ENCODE measurements at places on chromosomes 7 and 10. TPM values are rescaled to one million over a fixed set of nuclear protein-coding genes. Genes with fewer than 3 reads are reported as not detected.

The RPEL1 gene
- 0.18 TPM for polyA plus RNA-seq

The SFRP4 gene
- 2.2 TPM for polyA plus RNA-seq

The GIMAP5 gene
- polyA plus RNA-seq, result 5.6 TPM

The DYDC2 gene
- polyA plus RNA-seq, result 3.5 TPM

The PTPRN2 gene
- 5.7 TPM for polyA plus RNA-seq

The METTL27 gene
- 5.1 TPM for polyA plus RNA-seq

The CYP26A1 gene
- not detected for polyA plus RNA-seq

The TRIM50 gene
- 0.32 TPM for polyA plus RNA-seq

The VIPR2 gene
- 2.6 TPM for polyA plus RNA-seq

The LRRD1 gene
- 0.75 TPM for polyA plus RNA-seq

GRCh38 chr10:60236869-60237524 is 152.7 kb downstream of the ANK3 start:
- no peak for DNase-seq

- no peak for DNase-seq
Measured at GRCh38 chr10:72719941-72720592, 28.1 kb downstream of the MCU start.

DNA sequence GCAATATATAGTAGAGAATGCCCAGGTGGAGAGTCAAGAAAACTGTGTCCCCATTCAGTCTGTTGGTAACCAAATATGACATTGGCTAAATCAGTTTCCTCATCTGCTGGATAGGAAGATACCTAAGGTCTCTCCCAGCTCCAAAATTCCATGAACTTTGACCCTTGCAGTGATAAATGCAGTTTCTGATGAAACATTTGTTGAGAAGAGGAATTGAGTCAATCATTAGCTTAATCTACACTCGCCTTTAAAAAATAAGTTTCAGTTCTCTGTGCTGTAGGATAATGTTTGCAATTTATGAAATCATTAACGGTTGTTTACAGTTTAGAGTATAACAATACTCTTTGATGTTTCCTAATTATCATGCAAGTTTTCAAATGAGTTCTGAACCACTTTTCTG is 38.0 kb upstream of the SLC25A13 start:
- no peak for DNase-seq

DNA sequence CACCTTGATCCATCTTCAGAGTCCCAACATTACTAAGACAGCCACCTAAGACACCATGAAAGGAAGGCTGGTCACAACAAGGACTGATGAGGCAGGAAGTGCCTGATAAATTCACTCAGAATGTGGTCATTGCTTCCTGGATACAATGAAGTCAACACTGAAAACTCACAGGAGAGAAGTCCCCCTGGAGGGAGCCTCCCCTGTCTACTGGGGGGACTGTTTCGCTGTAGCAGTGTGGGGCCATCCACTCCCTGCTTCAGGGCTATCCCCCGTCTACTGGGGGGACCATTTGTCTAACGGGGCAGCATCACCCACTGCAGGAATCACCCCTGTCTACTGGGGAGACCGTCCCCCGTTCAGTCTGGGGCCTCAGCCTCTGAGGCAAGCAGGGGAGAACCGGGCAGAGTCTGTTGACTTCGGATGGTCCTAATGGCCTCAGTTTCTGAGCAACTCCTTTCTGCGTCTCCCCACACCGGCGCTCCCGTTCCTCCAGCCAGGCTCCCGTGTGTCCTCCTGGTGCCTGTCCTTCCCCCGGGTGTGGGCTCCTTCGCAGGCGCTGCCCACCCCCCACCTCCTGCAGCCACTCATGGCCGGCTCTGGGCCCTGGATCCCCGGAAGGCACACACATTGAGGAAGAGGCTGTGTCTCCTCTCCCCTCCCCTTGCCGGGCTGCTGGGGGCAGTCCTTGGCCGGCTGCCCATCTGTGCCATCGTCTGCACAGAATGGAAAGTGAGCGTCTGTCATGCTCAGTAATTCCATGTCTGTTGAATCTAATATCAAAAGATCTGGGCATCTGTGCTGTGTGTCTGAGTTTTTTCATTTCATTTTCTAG is 59.9 kb upstream of the DNAJB6 start:
- DNase-seq, result no peak

- no peak for DNase-seq
Measured at GRCh38 chr7:29309041-29309854, 114.7 kb downstream of the CHN2 start.

DNA sequence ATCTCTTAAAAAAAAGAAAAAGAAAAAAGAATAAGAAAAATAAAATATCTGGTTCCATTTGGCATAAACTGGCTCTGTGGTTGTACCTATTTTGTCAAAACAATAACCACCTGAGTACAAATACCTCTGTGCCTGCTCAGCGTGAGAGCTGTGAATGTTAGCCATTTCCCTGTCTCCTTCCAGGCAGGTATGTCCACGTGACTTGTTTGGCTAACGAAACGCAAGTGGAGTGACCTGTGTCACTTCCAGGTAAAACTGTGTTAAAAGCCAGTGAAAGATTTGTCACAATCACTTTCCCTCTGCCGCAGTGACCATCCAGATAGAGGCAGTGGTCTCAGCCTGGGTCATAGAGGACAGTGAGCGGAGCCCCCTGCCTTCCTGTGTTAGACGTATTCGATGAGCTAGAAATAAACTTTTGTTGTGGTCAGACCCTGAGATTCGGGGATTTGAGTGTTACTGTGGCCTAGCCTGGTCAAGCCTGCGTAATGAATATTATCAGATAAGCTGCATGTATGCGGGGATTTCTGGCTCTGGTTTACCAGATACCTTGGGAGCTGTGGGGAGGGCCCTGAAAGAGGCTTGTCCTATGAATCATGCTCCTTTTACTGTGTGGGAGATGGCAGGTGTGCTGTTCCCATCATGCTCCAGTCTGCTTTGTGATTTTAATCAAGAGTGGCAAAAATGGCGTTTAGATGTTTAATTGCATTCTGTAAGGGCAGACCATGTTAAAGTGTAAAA is 3.8 kb downstream of the PTER start:
- no peak for DNase-seq

DNA sequence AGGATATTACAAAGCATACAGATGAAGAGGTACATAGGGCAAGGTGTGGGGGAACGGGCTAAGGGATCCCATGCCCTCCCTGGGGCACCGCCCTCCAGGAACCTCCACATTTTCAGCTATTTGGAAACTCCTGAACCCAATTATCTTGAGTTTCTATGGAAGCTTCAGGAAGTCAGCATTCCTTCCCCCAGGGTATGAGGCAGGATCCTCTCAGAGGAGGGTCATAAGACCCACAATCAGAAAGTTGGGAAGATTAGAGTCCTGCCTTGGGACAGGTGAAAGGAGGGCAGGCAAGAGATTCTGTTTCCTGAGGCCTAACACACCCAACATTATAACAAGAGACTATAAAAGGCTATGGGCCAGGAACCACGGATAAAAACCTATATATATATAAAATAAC is 98.0 kb downstream of the RALA start:
- DNase-seq, result no peak

DNA sequence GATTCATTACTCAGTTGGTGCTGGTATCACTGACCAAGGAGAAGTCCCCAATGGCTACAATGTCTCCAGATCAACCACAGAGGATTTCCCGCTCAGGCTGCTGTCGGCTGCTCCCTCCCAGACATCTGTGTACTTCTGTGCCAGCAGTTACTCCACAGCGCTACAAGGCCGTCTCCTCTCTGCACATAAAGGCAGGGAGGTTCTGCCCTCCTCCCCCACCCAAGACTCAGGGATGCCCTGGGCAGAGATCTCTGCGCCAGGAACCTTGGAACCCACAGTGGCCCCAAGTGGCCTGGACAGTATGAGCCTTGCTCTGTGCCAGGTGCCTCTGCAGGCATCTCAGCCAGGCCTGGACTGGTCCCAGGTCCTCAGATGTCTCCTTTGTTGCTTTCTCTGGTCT is 193.4 kb upstream of the PRSS58 start:
- no peak for DNase-seq

DNA sequence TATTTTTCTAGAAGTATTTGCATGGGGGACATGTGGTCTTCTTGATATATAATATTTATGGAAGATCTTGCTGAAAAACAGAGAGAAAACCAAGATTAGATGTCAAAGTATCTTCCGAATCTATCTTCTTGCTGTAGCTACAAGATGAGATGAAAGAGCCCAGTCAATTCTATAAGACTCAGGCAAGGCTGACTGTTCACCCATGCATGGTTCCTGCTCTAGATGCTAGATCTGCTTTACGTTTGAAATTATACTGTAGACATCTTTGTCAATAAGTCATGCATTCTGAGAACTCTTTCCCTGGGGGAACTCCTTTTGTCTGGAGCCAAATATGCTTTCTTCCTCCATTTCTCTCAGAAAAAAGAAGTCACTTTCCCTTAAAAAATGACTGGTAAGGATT is 1292.0 kb downstream of the XPNPEP1 start:
- DNase-seq, result no peak

GRCh38 chr10:35355971-35356724 is 19.8 kb downstream of the CCNY start:
- no peak for DNase-seq

- no peak for DNase-seq
Measured at GRCh38 chr10:117322260-117322659, 53.0 kb downstream of the PDZD8 start.

DNA sequence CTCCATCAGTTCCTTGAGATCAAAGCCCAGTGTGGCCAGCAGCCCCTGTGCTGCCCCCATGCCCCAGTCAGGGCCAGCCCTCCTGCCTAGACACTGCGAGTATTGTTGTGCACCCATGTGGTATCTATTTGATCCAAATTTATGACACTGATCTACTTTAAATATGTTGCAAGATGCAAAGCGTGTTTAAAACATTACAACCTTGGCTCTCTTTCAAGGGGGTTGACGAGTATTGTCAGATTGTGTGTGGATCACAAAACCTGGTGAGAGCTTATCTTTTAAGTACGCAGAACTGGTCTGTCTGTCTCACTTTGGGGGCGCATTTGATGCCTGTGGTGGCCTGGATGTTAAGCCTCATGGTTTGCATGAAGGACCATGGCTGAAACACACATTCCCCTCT is 108.9 kb downstream of the COL13A1 start:
- DNase-seq, result no peak

DNA sequence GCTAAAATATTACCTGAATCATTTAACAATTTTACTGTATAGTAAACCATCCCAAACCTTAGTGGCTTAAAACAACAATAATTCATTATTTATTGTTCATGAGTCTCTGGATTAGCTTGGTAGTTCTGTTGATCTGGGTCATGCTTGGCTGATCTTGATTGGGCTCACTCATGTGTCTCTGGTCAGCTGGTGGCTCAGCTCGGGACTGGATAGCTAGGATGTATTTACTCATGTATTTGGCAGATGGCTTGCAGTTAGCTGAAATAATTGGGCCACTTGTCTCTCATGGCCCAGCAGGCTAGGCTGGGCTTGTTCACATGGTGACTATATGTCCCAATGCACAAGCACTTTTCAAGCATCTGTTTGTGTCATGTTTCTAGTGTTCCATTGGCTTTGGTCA is 262.8 kb downstream of the BBS9 start:
- DNase-seq, result peak; percentile 7

GRCh38 chr10:44051584-44052385 is 333.1 kb downstream of the CXCL12 start:
- DNase-seq, result no peak

- no peak for DNase-seq
Measured at GRCh38 chr7:41425926-41426325, 277.0 kb downstream of the INHBA start.

GRCh38 chr7:100469227-100470044 is 5.4 kb upstream of the SPACDR start:
- DNase-seq, result peak; percentile 67

- no peak for DNase-seq
Measured at GRCh38 chr10:102963756-102964025, 45.6 kb downstream of the CNNM2 start.

DNA sequence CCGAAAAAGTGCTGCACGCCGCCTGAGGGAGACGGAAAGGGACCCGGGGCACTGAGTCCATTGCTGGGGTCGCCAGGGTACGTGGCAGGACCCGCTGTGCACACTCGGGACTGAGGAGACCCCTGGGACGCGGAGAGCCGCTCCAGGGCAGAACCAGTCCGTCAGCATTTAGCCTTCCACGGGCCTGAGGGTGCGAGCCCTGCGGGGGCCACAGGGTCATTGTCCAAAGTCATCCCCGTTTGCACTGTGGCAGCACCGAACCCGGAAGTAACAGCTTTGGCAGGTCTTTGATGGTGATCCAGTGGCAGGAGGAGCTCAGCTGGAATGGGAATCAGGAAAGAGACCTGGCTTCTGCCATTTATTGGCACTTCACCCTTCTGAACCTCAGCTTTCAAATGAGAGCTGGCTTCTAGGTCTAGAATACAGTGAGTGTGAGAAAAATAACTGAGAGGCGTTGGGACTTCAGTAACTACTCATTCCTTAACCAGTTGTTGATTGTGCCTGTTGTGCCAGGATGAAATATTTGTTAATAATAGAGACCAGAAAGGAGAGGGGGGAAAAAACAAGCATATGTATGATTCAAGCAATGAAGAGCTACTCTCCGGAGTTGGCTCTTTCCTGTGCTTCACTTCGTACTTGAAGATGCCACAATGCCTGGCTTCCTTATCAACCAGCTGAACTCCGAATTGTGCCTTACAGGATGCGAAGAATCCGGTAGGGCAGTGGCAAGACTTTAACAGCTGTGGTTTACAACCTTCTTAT is 811 bp upstream of the ARHGAP12 start:
- no peak for DNase-seq

- DNase-seq, result no peak
Measured at GRCh38 chr7:1535701-1536454, 5.4 kb downstream of the MAFK start.

DNA sequence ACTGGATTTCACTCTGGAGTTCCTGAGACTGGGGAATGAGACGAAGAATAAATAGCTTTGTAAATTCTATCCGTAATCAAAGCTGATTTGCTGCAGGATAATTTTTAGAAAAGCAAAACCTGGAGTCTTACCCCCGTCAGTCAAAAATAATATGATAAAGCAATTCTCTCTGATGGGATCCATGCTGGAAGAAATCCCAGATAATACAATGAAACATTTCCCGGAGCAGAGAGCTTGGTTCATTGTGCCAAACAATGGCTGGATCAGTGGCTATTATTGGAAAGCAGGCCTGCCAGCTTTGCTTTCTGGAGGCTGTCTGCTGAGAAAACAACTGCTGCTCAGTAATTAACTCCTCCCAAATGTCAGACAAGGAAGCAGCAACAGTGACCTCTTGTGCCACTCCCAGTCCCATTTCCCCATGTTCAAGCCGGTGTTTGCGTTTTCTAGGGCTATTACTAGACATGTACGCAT is 609.4 kb upstream of the PCDH15 start:
- DNase-seq, result peak; percentile 7

DNA sequence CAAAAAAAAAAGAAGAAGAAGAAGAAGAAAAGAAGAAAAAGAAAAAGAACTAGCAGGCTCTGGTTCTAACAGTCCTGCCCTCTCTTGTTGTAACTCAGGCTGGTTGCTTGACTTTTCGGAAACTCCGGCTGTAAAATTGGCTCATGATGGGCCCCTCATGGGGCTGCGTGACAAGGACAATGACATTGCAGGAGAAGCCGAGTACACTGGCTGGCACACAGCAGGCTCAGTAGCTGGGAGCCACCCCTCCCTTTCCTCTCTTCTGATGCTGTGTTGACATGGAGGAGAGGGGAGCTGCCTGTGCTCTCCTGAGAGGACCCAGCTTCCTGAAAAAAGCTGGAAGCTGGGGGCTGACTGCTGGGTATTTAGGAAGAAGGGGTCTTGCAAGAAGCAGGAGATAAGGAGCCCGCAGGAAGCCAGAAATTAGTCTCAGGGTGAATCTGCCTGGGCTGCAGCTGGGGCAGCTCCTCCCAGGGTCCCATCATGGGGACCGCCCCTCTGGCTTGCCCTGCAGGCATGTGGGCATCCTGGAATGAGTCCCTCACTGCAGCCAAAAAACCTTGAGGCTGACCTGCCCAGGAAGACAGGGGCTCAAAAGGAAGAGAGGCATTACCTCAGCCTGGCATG is 14.6 kb upstream of the GPR26 start:
- no peak for DNase-seq

GRCh38 chr10:70551971-70552422 is 50.5 kb downstream of the PRF1 start:
- peak; percentile 47 for DNase-seq

All from left kidney (tissue), 8 donors.